CD4-positive, alpha-beta T cell (primary cell): ENCODE measurements at places on chromosomes 4 and X. TPM values are rescaled to one million over a fixed set of nuclear protein-coding genes. Genes with fewer than 3 reads are reported as not detected.

Gene CENPU
- 2.8 TPM for total RNA-seq

Gene ABCG2
- total RNA-seq = not detected

Gene PASD1
- not detected for total RNA-seq

Gene VEGFC
- not detected for total RNA-seq

Gene JAKMIP1
- total RNA-seq = 2.0 TPM

Gene SPRY1
- 20.3 TPM for total RNA-seq

Gene LUZP4
- not detected for total RNA-seq

Gene TSPAN7
- total RNA-seq = not detected

Gene MAP7D3
- total RNA-seq = 3.7 TPM

Gene SH3D19
- 0.27 TPM for total RNA-seq

Gene P2RY10
- 98.5 TPM for total RNA-seq

Gene CSAG2
- not detected for total RNA-seq

DNA sequence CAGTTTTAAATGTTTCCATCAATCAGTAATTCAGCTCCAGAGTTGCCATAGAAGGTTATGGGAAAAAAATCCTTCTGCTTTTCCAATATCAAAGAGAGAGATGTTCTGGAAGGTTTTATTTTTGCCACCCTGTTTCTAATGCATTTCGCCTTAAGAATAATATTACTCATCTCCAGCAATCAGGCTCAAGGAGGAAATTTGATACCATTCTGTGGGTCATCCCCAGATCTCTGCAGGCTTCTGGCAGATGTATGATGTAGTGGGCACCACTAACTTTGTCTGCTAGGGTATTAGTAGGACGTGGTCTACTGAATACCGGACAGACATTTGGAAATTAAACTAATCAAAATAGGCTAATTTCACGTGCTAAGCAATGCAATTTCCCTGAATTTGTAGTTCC is 645.4 kb upstream of the TENM3 start:
- no peak for DNase-seq
- no peaks in the 10 kb centered on the region for H3K36me3 ChIP-seq
- no peak overlapping the region for H3K4me3 ChIP-seq
- no peaks in the 10 kb centered on the region for H3K27me3 ChIP-seq
- no peaks in the 10 kb centered on the region for H3K4me1 ChIP-seq

- H3K27me3 ChIP-seq = no peaks in the 10 kb centered on the region
- DNase-seq = no peak
- H3K36me3 ChIP-seq = no peaks in the 10 kb centered on the region
- no peak overlapping the region for H3K27ac ChIP-seq
Observed at GRCh38 chrX:67207912-67208311, 335.9 kb upstream of the AR start.

DNA sequence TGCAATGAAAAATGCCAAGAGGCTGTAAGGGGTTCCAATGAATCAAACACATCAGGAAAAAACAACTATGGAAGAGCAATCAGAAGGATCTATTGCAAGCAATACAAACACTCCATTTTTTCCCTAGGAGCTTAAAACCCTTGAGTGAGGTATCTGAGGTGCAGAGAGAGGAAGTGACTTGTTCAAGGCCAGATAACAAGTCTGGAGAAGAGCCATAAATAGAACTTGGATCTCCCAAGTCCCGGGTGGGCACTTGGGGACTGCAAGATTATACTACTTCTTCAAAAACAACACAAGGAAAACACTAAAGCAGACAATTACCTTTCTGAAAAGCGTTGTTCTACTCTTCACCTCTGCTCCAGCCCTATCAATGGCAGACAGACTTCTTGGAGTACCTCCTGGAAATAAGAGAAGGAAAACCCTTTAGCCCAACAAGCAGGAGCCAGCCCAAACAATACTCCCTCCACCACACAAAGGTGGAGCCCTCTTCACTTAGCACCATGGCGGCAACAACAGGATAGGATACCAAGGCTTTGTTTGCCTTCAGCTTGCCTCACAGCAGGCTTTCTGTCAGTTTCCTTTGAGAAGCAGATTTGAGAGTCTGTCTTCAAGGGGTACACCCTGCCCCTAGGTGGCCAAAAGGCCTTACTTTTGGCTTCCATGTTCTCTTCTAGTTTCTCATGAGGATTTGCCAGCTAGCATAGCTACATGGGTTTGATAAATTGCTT is 26.0 kb downstream of the AIFM1 start:
- H3K4me1 ChIP-seq = no peaks in the 10 kb centered on the region
- H3K27ac ChIP-seq = no peak overlapping the region
- DNase-seq = no peak
- no peaks in the 10 kb centered on the region for H3K27me3 ChIP-seq
- peaks cover 45% of the 10 kb centered on the region for H3K36me3 ChIP-seq

- no peaks in the 10 kb centered on the region for H3K36me3 ChIP-seq
- DNase-seq = no peak
- H3K4me3 ChIP-seq = no peak overlapping the region
- H3K27ac ChIP-seq = no peak overlapping the region
- H3K27me3 ChIP-seq = peaks cover 34% of the 10 kb centered on the region
- peaks cover 8% of the 10 kb centered on the region for H3K4me1 ChIP-seq
Observed at GRCh38 chr4:7195141-7195515, 2.8 kb downstream of the SORCS2 start.

GRCh38 chr4:162782778-162783525 is 383.7 kb downstream of the NAF1 start:
- DNase-seq = no peak
- H3K27ac ChIP-seq = no peak overlapping the region
- no peaks in the 10 kb centered on the region for H3K27me3 ChIP-seq
- H3K4me1 ChIP-seq = no peaks in the 10 kb centered on the region
- H3K36me3 ChIP-seq = no peaks in the 10 kb centered on the region

- H3K4me3 ChIP-seq = no peak overlapping the region
- H3K36me3 ChIP-seq = peaks cover 5% of the 10 kb centered on the region
- no peak overlapping the region for H3K27ac ChIP-seq
- no peaks in the 10 kb centered on the region for H3K27me3 ChIP-seq
Observed at GRCh38 chr4:48669086-48669485, 111.0 kb downstream of the FRYL start.

DNA sequence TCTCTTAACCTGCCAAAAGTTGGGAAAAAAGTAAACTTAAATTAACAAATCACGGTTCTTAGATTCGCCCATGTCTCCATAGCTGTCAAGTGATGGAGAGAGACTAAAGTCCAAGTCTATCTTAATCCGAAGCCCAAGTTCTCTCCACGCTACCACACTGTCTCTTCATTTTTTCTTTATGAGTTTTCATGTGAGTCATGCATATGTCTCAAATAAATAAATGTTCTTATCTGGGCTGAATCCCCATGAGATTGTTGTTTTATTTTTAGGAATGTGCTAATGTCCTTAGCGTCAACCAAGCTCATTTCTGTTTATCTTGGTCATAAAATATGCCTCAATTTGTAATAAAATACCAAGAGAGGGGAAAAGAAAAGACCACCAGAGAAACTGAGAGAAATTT is 169.3 kb downstream of the RCHY1 start:
- H3K4me1 ChIP-seq = no peaks in the 10 kb centered on the region
- H3K27ac ChIP-seq = no peak overlapping the region
- H3K4me3 ChIP-seq = no peak overlapping the region
- H3K27me3 ChIP-seq = no peaks in the 10 kb centered on the region

DNA sequence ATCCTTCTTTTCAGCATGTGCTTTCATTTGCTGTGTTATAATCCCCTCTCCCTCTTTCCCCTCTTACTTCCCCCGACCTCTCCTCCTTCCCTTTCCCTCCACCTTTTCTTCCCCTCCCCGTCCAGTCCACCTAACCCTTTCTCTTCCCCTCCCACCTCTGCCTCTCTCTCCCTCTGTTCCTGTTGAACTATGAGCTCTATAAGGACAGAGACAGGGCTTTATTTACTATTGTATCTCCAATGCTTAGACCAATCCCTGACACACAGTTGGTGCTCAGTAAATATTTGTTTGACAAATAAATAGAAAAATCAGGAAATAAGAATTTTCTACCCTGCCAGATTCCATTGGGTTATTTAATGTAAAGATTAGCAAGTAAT is 60.8 kb downstream of the EGF start:
- DNase-seq = no peak
- peaks cover 7% of the 10 kb centered on the region for H3K4me1 ChIP-seq
- H3K4me3 ChIP-seq = no peak overlapping the region
- no peaks in the 10 kb centered on the region for H3K27me3 ChIP-seq
- H3K36me3 ChIP-seq = no peaks in the 10 kb centered on the region

DNA sequence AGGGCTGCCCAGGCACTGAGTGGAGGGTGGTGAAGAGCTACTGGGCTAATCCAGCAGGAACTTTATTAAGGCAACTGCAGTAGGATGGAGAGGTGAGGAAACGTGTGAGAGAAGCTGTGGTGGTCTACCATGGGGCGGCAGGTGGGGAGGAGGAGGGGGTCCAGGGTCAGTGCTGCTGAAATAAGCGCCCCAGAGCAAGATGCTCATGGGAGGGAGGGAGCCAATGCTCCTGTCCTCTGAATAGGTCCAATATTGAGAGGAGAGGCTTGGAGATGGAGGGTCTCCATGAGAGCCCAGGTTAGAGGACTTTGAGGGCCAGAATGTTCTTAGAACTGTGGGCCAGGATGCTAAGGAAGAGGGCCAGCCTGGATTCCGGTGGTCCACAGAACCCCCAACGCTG is 35.2 kb downstream of the EVC start:
- H3K27ac ChIP-seq = no peak overlapping the region
- H3K4me1 ChIP-seq = no peaks in the 10 kb centered on the region
- DNase-seq = no peak
- H3K36me3 ChIP-seq = no peaks in the 10 kb centered on the region
- H3K4me3 ChIP-seq = no peak overlapping the region

- H3K4me1 ChIP-seq = no peaks in the 10 kb centered on the region
- no peaks in the 10 kb centered on the region for H3K36me3 ChIP-seq
- no peaks in the 10 kb centered on the region for H3K27me3 ChIP-seq
- H3K27ac ChIP-seq = no peak overlapping the region
Observed at GRCh38 chrX:69195192-69195591, 29.9 kb upstream of the PJA1 start.

- no peaks in the 10 kb centered on the region for H3K36me3 ChIP-seq
- H3K27me3 ChIP-seq = peaks cover 2% of the 10 kb centered on the region
- H3K4me3 ChIP-seq = no peak overlapping the region
- H3K27ac ChIP-seq = no peak overlapping the region
Observed at GRCh38 chr4:89101256-89102161, 9.8 kb upstream of the TIGD2 start.

DNA sequence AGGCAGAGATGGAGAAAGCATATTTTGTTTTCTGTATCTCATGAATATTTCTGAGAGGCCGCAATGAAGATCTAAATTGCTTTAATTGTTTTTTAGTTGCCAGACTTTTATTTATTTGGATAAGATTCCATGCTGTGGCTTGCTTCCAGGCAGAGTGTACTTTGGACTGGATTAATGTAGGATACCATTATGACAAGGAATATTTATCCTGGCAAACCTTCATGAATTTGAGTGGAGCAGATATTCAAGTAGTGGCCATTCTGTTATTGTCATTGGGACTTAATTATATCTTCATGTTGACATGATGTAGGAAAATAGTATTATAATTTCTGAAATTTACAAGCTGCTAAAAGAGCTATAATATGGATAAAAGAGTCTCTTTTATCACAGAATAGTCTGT is 182.9 kb downstream of the C4orf33 start:
- H3K36me3 ChIP-seq = no peaks in the 10 kb centered on the region
- H3K4me3 ChIP-seq = no peak overlapping the region
- no peak for DNase-seq
- H3K27me3 ChIP-seq = no peaks in the 10 kb centered on the region

GRCh38 chr4:23874536-23874901 is 15.3 kb downstream of the PPARGC1A start:
- DNase-seq = no peak
- no peak overlapping the region for H3K4me3 ChIP-seq
- no peaks in the 10 kb centered on the region for H3K27me3 ChIP-seq
- H3K4me1 ChIP-seq = no peaks in the 10 kb centered on the region

GRCh38 chr4:174604198-174604597 is 81.9 kb upstream of the HPGD start:
- H3K27ac ChIP-seq = no peak overlapping the region
- DNase-seq = no peak
- H3K36me3 ChIP-seq = no peaks in the 10 kb centered on the region
- no peak overlapping the region for H3K4me3 ChIP-seq

DNA sequence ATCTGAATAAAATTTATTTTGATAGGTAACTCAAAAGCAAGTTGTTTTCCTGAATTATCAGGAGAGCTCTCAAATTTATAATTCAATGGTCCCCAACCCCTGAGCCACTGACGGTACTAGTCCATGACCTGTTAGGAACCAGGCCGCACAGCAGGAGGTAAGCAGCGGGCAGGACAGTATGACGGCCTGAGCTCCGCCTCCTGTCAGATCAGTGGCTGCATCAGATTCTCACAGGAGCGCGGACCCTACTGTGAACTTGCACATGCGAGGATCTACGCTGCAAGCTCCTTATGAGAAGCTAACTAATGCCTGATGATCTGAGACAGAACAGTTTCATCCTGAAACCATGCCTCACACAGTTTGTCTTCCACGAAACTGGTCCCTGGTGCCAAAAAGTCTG is 37.9 kb upstream of the SEC24B start:
- no peaks in the 10 kb centered on the region for H3K4me1 ChIP-seq
- H3K27me3 ChIP-seq = no peaks in the 10 kb centered on the region
- H3K4me3 ChIP-seq = no peak overlapping the region
- H3K27ac ChIP-seq = no peak overlapping the region

- no peaks in the 10 kb centered on the region for H3K4me1 ChIP-seq
- no peaks in the 10 kb centered on the region for H3K36me3 ChIP-seq
- no peak overlapping the region for H3K4me3 ChIP-seq
- H3K27ac ChIP-seq = no peak overlapping the region
- DNase-seq = no peak
Observed at GRCh38 chr4:181702864-181703495, 540.2 kb upstream of the TENM3 start.

DNA sequence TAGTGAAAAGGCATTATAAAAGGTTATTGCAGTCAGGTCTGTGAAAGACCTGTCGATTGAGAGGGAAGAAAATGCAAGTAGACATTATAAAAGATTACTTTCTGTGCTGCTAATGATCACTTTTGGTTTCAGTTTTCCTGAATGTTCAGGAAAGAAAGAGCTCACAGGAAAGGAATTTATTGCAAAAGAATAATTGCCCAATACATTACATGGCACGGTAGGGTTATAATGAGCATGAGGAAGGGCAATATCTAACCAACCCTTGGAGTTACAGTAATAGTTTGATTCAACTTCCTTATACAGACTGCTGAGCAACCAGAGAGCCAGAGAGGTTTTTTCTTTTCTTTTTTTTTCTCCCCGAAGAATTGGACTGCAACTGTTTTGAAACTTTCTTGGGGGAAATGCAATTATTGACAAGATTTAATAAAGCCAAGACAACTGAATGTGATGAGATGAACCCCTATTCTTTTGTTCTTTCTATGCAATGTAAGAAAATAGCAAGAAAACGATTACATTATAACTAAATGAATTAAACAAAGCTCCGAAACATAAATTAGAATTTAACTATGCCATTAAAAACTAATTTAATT is 247.0 kb downstream of the C4orf33 start:
- no peak overlapping the region for H3K27ac ChIP-seq
- no peaks in the 10 kb centered on the region for H3K36me3 ChIP-seq
- no peaks in the 10 kb centered on the region for H3K27me3 ChIP-seq
- DNase-seq = no peak
- H3K4me1 ChIP-seq = no peaks in the 10 kb centered on the region

GRCh38 chr4:133096972-133097371 is 52.1 kb upstream of the PCDH10 start:
- no peaks in the 10 kb centered on the region for H3K27me3 ChIP-seq
- H3K4me3 ChIP-seq = no peak overlapping the region
- H3K36me3 ChIP-seq = no peaks in the 10 kb centered on the region
- H3K4me1 ChIP-seq = no peaks in the 10 kb centered on the region
- no peak overlapping the region for H3K27ac ChIP-seq
